ENCODE measurements at places on chromosomes 7 and 10.

- DNase-seq, result no peak
These were observed 22.6 kb upstream of the RAB18 start for GRCh38 chr10:27481486-27481885.

GRCh38 chr7:94922457-94922856, 15.1 kb downstream of the PPP1R9A start:
- no peak for DNase-seq

DNA sequence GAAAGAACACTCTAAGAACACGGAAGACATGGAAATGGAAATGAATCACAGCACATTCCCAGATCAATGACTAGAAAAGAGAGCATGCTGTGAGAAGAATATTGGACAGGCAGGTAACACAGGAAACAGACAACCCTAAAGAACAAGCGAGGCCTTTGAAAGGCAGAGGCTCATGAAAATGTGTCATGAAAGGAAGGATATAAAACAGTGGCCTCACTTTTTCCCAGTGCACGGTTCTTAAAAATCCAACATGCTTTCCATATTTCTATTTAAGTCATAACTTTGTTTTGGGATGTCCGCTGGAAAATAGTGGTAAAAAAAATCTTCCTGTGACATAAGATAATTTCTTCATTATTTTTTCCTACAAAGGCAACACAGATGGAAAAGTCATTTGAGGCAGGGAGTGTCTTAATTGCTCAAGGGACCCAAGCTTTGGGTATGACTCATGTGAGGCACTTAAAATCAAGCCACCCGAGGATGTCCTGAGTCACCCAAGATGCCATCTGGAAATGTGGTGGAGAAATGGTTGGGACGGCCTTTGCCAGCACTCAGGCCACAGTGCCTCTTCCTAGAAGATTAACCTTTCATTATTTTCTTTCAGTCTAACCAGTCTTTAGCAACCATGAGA, 17.0 kb downstream of the ITIH5 start:
- DNase-seq, result peak; percentile 16

GRCh38 chr10:69726850-69727249, 74.9 kb upstream of the COL13A1 start:
- DNase-seq, result no peak

GRCh38 chr10:101779544-101780186, 3.6 kb downstream of the NPM3 start:
- peak; percentile 79 for DNase-seq

GRCh38 chr10:61992671-61993668, 91.5 kb downstream of the ARID5B start:
- DNase-seq, result peak; percentile 76

DNA sequence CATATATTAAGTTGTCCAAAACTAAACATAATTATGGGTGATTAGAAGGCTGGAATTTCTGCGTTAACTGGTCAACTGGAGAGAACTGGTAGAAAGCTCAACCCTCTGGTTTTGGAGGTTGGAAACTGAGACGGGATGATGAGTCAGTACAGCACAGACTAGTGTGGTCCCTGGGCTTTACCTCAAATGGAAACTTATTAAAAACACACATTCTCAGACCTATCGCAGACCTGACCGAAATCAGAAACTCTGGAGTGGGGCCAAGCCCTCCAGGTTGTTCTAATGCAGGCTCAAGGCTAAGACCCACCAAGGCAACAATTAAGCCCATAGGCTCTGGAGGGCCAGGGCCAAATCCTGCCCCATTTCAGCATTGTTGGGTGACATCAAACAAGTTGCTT, 136.9 kb downstream of the KCNMA1 start:
- DNase-seq, result no peak
